Cerebellar cortex (tissue), 1 donor: ENCODE measurements at places on chromosomes 6 and 20.

GRCh38 chr6:6003621-6004366 is 2.9 kb downstream of the NRN1 start:
- DNase-seq: peak; percentile 74

- no peak for DNase-seq
Measured at GRCh38 chr6:157550114-157550989, 169.4 kb downstream of the ZDHHC14 start.

DNA sequence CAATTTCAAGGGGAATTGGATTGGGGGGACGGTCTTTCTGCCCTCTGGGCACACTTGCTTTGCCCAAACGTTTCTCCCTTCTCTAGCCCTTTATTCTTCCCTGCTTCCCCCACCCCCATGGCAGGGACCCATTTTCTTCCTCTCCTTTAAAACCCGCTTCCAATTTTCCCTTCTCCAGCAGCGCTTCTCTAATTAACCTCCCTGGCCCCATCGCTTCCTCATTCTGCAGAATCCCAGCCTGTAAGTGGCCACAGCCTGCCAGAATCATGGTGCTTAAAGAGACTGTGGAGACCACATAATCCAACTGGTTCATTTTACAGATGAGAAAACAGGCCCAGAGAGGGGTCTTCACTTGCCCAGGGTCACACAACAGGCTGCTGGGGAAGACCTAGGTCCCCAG is 61.4 kb downstream of the CPNE5 start:
- DNase-seq: no peak

DNA sequence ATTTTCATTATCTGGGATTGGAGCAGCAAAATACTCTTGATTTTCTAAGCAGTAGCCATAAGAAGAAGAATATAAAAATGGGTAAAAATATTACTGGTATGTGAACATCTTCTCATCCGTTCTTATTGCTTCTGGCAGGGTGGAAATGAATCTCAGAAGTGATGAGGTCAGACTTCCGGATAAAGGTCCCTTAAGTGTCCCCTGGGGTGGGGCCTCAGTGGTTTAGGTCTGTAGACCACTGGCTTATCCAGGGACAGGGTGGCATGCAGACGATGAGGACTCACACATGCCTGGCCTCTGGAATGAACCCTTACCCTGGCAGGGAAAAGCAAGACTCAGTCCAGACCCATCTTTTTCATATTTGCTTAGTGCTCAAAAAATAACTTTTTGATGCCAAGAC is 143.3 kb downstream of the UST start:
- DNase-seq: no peak

DNA sequence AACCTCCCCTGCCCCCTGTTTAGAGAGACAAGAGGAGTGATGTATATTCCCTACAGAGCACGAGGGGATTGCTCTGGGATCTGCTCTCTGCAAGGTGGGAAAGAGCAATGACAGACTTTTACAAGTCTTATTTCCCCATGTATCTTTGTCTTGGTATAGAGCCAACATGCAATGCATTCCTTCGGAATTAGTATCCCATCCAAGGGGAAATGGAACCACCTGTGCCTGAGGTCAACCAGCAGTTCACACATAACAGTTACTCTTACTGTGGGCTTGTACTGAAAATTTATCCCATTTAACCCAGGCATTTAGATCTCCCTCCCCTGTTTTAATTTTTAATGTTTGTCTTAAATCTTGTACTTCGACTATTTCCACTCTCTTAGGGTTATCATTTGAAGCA is 250.4 kb downstream of the C6orf118 start:
- no peak for DNase-seq

GRCh38 chr6:75327807-75328206 is 43.2 kb upstream of the TMEM30A start:
- no peak for DNase-seq

- no peak for DNase-seq
Measured at GRCh38 chr6:9292975-9293374, 857.6 kb upstream of the SLC35B3 start.

GRCh38 chr6:168021581-168021980 is 24.1 kb downstream of the KIF25 start:
- DNase-seq: no peak

DNA sequence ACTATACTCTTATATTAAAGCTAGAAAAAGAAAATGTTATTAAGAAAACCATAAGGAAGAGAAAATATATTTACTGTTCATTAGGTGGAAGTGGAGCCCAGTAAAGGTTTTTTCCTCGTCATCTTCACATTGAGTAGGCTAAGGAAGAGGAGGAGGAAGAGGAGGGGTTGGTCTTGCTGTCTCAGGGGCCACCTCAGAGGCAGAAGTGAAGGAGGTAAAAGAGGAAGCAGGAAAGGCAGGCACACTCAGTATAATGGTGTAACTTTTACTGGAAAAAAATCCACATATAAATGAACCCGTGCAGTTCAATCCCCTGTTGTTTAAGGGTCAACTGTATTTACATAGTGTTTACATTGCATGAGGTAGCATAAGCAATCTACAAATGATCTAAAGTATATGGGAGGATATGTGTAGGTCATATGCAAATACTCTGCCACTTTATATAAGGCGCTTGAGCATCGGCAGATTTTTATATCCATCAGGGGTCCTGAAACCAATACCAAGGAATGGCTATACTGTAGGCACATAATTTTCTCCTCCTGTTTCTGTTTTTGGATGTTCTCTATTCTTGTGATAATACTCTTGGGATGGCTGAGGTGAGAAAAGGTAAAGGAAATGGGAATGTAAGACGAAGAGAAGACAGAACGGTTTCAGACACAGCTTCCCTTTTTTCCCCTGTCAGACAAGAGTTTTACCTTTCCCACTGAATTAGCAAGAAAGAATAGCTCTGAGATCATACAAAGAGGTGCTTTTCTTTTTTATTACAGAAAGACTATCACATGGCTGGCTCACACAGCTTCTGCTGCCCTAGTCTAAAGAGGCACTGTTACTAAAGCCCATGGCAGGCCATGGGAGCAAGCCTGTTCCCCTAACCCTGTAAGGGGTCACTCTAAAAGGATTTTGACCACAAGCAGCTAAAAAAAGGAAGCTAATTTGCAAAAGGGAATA is 59.9 kb downstream of the NUDT3 start:
- no peak for DNase-seq

GRCh38 chr6:53441761-53442160 is 93.0 kb upstream of the ELOVL5 start:
- DNase-seq: no peak

DNA sequence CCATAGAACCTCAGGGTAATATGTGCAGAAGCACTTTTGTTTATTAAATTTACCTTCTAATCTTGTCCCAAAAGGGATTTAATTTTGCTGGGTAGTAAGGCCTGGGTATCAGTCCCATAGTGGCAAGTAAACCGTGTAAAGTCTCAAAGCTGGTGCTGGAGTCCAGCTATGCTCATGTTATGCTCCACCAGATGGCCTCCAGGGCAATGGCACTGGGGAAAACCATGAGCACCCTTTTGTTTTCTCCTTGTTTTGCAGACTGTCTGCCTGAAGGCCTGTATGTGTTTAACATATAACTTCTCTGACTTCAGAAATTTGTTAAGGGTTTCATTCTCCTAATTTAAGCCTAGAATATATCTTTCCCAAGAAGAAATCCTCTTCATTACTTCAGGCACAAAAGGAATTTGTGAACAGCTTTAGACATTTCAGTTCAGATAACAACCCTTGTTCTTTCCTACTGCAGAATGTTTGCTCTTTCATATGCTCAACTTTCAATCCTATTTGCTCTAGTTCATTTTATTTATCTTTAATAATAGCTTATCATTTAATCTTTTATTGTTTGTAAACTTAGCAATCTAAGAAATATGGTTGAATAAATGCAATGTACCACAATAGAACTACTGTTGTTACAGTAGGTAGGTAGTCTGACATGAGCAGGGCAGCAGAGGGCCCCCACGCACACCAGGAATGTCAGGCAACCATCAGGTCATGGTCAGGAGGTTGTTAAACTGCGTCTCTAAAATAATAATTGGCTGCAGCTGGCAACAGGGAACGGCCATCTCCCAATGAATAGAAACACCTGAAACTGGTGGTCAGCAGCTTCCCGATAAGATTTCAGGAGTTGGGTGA is 162.8 kb downstream of the TENT5A start:
- DNase-seq: no peak

DNA sequence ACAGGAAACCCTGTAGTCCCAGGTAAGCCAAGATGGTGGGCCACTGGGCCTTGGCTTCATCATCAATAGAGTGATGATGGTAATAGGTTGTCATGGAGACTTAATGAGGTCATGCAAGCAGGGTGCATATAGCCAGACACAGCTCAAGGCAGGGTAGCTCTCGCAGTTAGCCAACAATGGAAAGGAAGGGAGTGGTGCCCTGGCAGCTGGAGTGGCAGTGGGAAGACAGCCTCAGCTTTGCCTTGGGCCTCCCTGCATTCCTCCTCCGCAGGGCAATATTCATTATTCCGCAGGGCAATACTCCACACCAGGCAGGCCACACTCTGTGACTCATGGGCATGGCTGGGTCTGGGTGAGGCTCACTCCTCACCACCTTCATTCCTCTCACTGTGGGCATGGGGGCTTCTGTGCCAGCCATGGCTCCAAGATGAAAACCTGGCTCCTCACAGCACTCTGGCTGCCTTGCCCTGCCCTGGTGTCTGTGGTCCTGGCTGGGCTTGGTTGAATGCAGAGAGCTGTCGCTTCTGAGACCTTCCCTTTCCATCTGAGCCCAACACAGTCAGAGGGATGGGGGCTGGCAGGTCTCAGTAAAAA is 163.1 kb upstream of the PMEPA1 start:
- no peak for DNase-seq

DNA sequence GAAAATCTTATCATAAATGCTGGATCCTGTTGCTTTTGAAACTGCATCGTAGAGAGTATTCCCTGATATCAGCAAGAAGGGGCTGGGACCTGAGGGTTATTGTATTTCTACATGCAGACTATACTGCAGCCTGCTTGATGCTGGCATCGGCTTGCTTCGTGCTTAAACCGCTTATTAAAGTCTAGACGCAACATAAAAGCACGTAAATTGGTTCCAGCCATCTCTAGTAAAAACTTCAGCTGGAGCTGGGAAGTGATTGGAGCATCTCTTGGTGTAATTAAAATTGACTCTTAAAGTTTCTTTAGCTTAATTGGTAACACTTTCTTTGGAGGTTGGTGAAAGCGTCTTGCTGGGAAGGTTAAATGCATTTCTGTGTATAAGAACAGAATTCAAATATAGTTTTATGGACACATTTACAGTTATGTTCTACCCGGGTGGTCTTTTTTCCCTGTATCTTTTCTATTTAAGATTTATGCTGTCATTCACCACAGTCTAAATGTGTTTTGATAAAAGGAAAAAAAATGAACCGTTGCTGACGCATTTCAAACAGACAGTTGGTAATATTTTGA is 139.0 kb upstream of the JAG1 start:
- DNase-seq: no peak

DNA sequence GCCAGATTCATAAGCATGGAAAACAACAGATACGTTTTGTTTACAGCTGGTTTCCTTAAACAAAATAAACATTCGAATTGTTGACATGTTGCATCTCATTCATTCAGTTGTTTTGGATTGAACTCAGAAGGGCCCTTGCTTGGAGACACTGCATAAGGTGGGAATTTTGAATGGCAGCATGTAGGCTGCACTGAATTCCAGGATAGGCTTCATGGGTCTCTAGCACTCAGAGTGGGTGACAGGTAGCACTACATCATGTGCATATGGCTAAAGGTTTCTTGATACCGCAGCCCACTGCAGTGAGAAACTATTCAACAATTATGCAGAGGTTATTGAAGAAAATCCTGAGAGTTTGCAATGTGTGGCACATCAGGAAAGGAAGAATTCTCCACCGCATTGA is 1.6 kb downstream of the BEND6 start:
- DNase-seq: peak; percentile 76

- no peak for DNase-seq
Measured at GRCh38 chr20:5030348-5031205, 29.3 kb upstream of the SLC23A2 start.

GRCh38 chr6:137801352-137802114 is 65.5 kb upstream of the TNFAIP3 start:
- no peak for DNase-seq

- DNase-seq: no peak
Measured at GRCh38 chr6:118859517-118860064, 34.4 kb upstream of the ASF1A start.

DNA sequence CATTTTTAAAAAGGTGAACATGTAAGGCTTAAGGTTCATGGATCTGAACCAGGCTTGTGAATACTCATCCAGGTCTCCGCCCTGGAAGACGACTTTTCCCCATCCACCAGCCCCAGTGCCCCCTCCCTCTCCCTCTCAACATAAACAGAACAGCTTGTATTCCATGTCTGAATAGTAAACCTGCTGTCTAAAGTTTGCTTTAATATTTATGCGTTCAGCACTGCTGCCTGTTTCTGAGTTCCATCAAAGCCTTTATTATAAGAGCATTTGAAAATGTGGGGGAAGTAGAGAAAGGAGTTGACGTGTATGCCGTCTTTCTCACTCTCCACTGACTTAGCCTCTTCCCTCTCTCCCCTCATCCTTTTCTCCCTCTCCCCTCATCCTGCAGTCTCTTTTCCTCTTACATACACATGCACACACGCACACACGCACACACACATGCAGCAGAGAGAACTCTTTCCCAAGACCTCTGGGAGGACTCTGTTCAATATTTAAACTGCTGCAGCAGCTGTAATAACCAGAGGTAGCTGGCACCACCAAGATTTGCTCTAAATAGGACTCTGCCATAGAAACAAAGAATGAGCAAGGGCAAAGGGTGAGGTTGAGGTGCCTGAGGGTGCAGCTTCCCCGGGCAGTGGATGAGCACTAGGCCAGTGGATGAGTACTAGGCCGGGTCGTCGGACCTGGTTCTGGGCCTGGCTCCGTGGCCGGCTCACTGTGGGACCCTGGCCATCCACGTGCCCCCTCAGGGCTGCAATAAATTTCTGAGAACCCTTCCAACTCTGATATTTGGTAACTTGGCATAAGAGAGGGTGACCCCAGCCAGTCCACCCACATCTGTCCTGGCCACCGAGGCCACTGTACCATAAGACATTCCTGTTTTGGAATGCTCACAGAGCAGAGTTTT is 35.4 kb upstream of the VSTM2L start:
- no peak for DNase-seq

- no peak for DNase-seq
Measured at GRCh38 chr20:5654557-5654956, 95.6 kb upstream of the SHLD1 start.
